ENCODE measurements at places on chromosomes 5 and 9. TPM values are rescaled to one million over a fixed set of nuclear protein-coding genes. Genes with fewer than 3 reads are reported as not detected.

- H3K36me3 ChIP-seq: no peaks in the 10 kb centered on the region
- H3K27me3 ChIP-seq: peaks cover 44% of the 10 kb centered on the region
- no peaks in the 10 kb centered on the region for H3K4me1 ChIP-seq
- no peak overlapping the region for H3K4me3 ChIP-seq
- H3K27ac ChIP-seq: no peak overlapping the region
These were observed 4.3 kb upstream of the IRX4 start for GRCh38 chr5:1886846-1887587.

GRCh38 chr5:151154931-151155774 is 2.4 kb downstream of the ANXA6 start:
- H3K36me3 ChIP-seq: peaks cover 28% of the 10 kb centered on the region
- peak overlapping the region; percentile 78 for H3K27ac ChIP-seq
- no peaks in the 10 kb centered on the region for H3K27me3 ChIP-seq

DNA sequence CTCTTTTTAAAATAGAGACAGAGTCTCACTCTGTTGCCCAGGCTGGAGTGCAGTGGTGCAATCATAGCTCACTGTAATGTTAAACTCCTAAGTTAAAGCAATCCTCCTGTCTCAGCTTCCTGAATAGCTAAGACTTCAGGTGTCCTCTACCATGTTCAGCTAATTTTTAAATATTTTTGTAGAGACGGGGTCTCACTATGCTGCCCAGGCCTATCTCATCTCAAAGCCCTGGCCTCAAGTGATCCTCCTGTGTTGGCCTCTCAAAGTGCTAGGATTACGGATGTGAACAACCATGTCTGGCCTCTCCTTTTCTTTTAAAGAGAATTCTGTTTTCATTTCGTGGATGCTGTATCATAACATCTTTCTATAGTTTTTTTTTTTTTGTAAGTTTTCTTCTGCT is 11.7 kb downstream of the STX17 start:
- DNase-seq: no peak
- H3K27ac ChIP-seq: no peak overlapping the region
- peaks cover 40% of the 10 kb centered on the region for H3K36me3 ChIP-seq
- H3K4me1 ChIP-seq: no peaks in the 10 kb centered on the region
- H3K4me3 ChIP-seq: no peak overlapping the region
- H3K27me3 ChIP-seq: no peaks in the 10 kb centered on the region

GRCh38 chr9:94675008-94675881 is 35.9 kb upstream of the FBP1 start:
- no peaks in the 10 kb centered on the region for H3K36me3 ChIP-seq
- H3K4me1 ChIP-seq: peaks cover 37% of the 10 kb centered on the region
- DNase-seq: peak; percentile 85
- no peaks in the 10 kb centered on the region for H3K27me3 ChIP-seq

DNA sequence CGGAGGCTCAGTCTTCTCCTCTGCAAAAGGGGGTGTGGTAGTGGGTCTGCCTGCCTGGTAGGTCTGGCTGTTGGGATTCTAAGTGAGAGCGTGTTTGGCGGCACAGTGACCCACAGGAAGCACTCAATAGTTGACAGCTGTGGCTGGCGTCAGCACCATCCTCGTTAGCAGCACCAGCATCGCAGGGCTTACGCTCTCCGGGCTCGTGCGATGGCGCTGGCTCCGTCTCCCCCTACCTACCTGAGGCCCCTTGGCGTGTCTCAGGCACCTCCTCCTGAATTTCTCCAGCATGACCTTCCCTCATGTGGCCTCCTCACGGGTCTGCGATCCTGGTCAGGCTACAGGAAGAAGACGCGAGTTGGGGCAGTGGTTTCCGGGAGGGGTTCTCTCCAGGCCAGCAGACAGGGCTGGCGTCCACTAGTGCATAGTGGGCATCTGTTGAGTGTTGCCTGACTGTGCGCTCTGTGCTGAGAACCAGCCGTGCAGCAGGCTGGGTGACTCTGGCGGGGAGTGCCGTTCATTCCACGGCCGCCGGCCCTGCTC is 66.9 kb downstream of the HMCN2 start:
- no peaks in the 10 kb centered on the region for H3K36me3 ChIP-seq
- peaks cover 10% of the 10 kb centered on the region for H3K4me1 ChIP-seq
- DNase-seq: no peak
- no peak overlapping the region for H3K27ac ChIP-seq
- no peak overlapping the region for H3K4me3 ChIP-seq
- peaks cover 43% of the 10 kb centered on the region for H3K27me3 ChIP-seq

GRCh38 chr9:125965477-125965876 is 218.3 kb downstream of the PBX3 start:
- no peak for DNase-seq
- no peak overlapping the region for H3K27ac ChIP-seq
- H3K27me3 ChIP-seq: no peaks in the 10 kb centered on the region
- no peak overlapping the region for H3K4me3 ChIP-seq
- peaks cover 35% of the 10 kb centered on the region for H3K36me3 ChIP-seq
- H3K4me1 ChIP-seq: peaks cover 3% of the 10 kb centered on the region

GRCh38 chr5:172823840-172824362 is 10.2 kb upstream of the ERGIC1 start:
- no peak overlapping the region for H3K4me3 ChIP-seq
- no peak overlapping the region for H3K27ac ChIP-seq
- peaks cover 30% of the 10 kb centered on the region for H3K4me1 ChIP-seq
- no peak for DNase-seq

GRCh38 chr5:96292582-96293247 is 140.3 kb downstream of the PCSK1 start:
- peaks cover 38% of the 10 kb centered on the region for H3K4me1 ChIP-seq
- no peak for DNase-seq
- H3K27me3 ChIP-seq: no peaks in the 10 kb centered on the region
- no peak overlapping the region for H3K4me3 ChIP-seq
- H3K36me3 ChIP-seq: no peaks in the 10 kb centered on the region

GRCh38 chr9:6838158-6838557 is 80.4 kb downstream of the KDM4C start:
- H3K4me3 ChIP-seq: no peak overlapping the region
- no peak overlapping the region for H3K27ac ChIP-seq
- H3K27me3 ChIP-seq: no peaks in the 10 kb centered on the region

Gene INSL4
- not detected for total RNA-seq

Gene ZFP37
- total RNA-seq: 3.3 TPM

Gene HDHD3
- 15.6 TPM for total RNA-seq

Gene GABBR2
- total RNA-seq: 0.88 TPM

Measured in osteoblast (primary cell).